Activated T-helper 2 cell treated with anti-CD3 and anti-CD28 coated beads, Interferon-gamma antibody, Interleukin-2, Interleukin-4, amounts not matched to agents 10 μg/mL and 5 μg/mL and 100 μg/mL, durations not matched to agents 14 hours and 24 hours and 36 hours (primary cell): ENCODE measurements at places on chromosomes 3 and 15. TPM values are rescaled to one million over a fixed set of nuclear protein-coding genes. Genes with fewer than 3 reads are reported as not detected.

Gene CIP2A
- 45.6 and 53.2 TPM in 2 replicates for total RNA-seq

Gene HPS3
- 20.2 and 24.4 TPM in 2 replicates for total RNA-seq

Gene THSD4
- 0.07 TPM in 1 of 2 replicates, not detected in the other for total RNA-seq

Gene RPSA
- total RNA-seq, result 2,053 and 2,074 TPM in 2 replicates

Gene CCDC54
- not detected in 2 replicates for total RNA-seq

Gene STARD5
- total RNA-seq, result 3.3 and 4.5 TPM in 2 replicates

Gene BLM
- total RNA-seq, result 58.9 and 65.3 TPM in 2 replicates

Gene GATM
- 2.3 and 3.2 TPM in 2 replicates for total RNA-seq

Gene DAPK2
- 1.9 and 2.0 TPM in 2 replicates for total RNA-seq

Gene FBXL22
- 0.71 and 0.78 TPM in 2 replicates for total RNA-seq

Gene RHOV
- 0.80 and 0.82 TPM in 2 replicates for total RNA-seq

Gene SPATA16
- total RNA-seq, result not detected in 2 replicates

Gene CAMK2N2
- total RNA-seq, result 0.18 TPM in 1 of 2 replicates, not detected in the other

- no peak for DNase-seq
These were observed 170.5 kb downstream of the SLCO3A1 start for GRCh38 chr15:92023965-92024364.

DNA sequence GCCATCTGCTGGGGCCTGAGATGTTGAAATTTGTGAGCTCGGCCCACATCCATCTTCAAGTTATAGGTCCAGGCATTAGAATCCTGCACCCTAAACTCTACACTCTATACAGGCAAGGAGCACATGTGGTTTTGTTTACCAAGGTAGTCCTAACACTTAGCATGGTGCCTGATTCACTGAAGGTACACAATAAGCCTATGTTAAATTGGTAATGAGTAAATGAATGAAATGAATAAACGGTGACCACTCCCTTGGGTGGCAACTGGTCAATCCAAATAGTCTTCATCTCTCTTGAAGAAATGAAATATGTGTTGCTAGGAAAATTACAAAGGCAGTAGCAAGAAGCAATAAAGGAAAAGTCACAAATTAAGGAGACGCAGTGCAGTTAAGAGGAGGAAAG lies 359.3 kb upstream of the UBE2E2 start:
- DNase-seq, result no peak

GRCh38 chr3:140128631-140129030 lies 193.6 kb downstream of the CLSTN2 start:
- DNase-seq, result no peak

GRCh38 chr3:9377981-9378380 lies 15.1 kb downstream of the THUMPD3 start:
- DNase-seq, result no peak

- DNase-seq, result no peak
These were observed 270.1 kb upstream of the TBL1XR1 start for GRCh38 chr3:177467247-177467985.

- DNase-seq, result no peak
These were observed 24.6 kb downstream of the TRA2B start for GRCh38 chr3:185912929-185913901.

- DNase-seq, result no peak
These were observed 45.4 kb upstream of the TMC3 start for GRCh38 chr15:81419332-81419943.

GRCh38 chr3:59880717-59881116 lies 830.9 kb upstream of the CFAP20DC start:
- no peak for DNase-seq

- DNase-seq, result no peak
These were observed 243.3 kb upstream of the TBL1XR1 start for GRCh38 chr3:177440456-177441104.

DNA sequence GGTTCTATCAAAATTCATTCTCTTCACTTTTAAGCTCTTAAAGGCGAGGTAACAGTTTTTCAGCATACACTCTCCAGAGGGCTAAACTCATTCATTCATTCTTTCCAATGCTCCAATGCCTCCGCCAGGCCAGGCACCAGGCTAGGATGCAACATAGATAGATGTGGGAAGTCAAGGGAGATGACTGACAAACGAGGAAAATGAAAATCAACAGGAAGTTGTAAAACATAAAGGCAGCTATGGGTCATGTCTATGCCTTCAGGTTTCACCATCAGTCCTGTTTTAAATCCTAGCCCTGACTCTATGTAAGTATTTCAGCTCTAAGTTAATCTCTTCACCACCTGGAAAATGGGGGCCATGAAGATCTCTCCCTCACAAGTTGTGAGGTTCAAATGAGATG lies 797.9 kb downstream of the FHIT start:
- DNase-seq, result no peak

DNA sequence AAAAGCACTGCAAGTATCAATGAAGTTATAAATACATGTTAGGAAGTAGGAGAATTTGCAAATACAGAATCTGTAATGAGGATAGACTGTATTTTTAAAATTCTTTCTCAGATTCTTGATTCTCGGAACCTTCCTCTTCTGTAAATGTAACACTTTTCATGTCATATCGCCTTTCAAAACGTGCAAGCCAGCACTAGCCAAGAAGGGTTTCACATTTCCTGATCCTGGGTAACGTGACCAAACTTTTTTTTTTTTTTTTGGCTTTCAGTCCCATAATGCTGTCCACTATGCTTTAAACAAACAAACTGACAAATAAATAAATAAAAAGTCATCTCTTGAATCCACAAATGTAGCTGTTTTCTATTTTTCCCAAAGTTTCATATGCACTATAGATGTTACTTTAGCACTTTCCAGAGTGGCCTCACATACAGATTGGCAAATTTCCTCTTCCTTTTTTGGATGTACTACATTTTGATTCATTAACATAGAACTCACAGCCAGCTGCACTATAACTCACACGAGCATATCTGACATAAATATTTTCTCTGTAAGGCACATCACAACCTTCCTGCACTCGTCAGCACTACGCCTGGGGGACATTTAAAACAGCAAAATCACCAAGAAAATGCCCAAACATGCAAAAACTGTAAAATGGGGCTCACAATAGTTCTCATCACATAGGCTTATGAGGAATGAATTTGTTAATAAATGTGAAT lies 208.1 kb downstream of the OSBPL10 start:
- no peak for DNase-seq

DNA sequence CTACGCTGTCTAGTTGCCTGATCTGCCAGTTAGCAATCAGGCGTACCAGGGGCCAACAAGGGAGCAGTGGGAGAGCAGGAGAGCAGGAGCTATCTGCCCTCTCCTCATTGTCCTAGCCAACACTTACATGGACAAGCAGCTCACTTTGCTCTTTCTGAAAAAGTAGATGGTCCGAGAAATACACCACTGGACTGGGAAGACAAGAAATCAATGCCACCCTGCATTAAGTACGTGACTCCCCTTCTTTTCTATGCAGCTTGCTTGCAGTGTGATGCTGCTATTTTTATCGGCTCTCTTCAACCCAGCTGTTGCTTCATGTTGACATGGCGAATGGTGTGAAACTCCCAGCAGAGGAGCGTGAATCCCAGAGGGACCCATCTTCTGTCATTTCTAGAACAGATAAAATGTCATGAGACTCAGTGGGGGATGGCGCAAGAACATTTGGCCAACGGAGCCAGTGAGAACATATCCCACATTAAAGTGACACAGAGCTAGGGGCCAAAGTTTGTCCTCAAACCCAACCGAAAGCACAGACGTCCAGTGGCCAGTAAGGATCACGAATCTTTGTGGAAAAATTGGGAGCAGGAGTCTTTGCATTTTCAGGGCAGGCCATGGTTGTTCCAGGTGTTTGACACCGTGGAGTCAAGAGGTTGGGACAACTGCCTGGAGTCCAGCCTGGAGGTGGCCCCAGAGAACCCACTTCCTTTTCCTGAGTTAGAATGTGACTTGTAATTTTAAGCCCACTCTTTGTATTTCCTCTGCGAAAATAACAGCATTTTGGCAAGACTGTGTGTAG lies 53.7 kb upstream of the MEF2A start:
- DNase-seq, result no peak

DNA sequence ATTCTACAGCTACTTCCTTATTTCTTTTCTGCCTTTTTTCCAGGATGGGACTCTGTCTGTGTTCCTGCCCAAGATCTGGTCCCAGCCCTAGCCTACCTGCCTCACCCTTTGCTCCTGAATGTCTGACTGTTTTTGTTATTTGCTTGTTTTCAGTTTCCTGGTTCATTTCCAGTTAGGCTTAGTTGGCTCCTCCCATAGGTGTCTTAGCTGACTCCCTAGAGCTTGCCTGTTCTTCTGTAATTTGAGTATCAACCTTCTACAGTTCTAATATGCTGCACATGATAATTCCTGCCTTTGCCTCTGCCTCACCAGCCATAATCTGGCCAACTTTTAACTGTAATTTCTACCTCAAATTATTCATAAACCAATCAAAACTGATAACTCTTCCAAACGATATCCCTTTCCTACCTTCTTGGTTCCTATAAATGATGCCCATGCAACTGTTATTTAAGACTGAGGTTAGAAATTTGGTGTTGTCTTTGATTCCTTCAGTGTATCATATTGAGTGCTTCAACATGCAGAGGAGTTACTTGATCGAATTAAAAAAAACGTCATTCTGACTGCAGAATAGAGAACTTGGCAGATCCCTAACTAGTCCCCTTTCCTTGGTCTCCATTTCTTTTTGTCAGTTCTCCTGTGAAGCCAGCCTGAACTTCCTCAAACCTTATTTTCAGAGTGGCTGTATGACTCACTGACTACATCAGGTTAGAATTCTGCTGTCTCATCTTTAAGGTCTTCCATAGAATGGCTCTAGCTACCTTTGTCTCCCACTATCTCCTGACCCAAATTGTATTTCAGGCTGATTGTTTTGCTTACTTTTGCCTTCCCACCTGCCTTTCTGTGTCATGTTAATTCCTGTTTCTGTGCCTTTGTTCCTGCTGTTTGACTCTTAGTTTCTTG lies 8.4 kb downstream of the GOLM2 start:
- no peak for DNase-seq

DNA sequence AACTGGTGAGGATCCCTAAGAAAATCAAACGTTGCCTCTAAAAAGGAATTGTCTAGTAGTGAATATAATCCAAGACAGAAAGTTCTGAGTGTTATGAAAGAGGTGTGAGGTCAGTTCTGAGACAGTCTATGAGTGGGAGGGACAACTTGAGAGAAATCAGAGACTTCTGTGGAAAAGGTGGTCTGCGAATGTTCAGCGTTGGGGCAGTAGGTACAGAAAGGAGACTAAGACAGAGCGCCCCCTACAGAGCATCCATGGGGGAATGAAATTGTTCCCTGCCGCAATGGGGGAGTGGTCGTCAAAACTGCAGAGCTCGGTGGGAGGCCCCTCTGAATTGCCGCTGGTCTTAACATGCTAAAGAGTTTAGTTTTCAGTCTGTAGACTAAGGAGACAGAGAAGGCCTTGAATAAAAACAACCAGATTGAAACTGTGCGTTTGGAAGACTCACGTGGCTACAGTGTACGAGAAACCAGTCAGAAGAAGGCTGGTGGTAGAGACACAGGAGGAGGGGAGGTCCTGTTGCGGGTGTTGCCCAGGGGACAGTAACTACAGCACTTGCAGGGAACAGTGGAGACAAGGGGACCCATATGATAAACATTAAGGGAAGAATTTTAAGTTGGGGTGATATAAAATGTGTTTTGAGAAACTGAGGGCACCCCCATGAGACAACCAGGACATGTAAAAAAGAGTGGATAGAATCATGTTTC lies 6.9 kb downstream of the TNIK start:
- no peak for DNase-seq

DNA sequence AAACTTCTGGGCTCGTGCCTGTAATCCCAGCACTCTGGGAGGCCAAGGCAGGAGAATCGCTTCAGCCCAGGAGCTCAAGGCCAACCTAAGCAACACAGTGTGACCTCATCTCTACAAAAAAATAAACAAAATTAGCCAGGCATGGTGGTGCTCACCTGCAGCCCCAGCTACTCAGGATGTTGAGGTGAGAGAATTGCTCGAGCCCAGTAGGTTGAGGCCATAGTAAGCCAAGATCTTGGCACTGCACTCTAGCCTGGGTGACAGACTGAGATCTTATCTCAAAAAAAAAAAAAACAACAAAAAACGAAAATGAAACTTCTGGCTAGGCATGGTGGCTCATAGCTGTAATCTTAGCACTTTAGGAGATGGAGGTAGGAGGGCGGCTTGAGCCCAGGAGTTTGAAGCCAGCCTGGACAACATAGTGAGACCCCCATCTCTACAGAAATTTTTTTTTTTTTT lies 53.7 kb downstream of the PIK3CB start:
- peak; percentile 65 for DNase-seq

- no peak for DNase-seq
These were observed 130.0 kb downstream of the DMXL2 start for GRCh38 chr15:51492528-51492927.

- DNase-seq, result no peak
These were observed 237.3 kb downstream of the XXYLT1 start for GRCh38 chr3:195033531-195034091.

GRCh38 chr3:64048631-64049061 lies 25.4 kb upstream of the PSMD6 start:
- no peak for DNase-seq

DNA sequence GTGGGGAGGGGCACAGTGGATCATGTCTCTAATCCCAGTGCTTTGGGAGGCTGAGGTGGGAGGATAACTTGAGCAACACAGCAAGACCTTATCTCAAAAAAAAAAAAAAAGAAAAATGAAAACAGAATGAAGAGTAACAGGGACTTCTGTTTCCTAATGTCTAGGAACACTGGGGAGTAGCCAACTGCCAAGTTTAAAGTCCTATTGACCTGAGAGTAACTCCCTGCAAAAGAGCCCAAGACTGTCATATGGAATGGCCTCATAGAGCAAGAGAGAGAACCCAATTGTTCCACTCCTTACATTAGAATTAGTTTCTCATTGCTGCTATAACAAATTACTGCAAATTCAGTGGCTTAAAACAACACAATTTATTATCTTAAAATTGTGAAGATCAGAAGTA lies 881.4 kb upstream of the ROBO1 start:
- DNase-seq, result no peak
